Thoracic aorta (tissue), 2 donors: ENCODE measurements at places on chromosomes 7 and 10.

DNA sequence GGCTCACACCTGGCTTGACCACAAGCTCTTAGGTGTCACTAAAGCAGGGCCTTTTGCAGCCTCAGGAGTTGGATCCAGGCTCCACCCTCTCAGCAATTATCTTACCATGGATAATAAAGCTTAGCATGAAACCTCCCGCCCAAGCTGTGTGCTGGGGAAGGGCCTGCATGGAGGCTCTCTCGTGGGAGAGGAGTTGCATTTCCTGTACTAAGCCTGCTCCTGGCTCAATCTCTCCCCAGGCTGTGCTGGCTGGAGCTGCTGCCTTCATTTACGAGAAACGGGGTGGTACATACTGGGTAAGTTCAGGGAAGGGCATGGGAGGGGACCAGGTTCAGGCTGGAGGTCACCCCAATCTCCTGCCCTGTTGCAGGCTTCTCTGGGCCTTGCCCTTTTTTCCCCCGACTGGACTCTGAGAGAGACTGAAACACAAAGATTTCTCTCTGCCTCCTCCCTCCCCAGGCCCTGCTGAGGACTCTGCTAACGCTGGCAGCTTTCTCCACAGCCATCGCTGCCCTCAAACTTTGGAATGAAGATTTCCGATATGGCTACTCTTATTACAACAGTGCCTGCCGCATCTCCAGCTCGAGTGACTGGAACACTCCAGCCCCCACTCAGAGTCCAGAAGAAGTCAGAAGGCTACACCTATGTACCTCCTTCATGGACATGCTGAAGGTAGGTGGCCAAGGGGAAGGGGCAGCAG lies 2.7 kb downstream of the TMEM176A start:
- no peaks in the 10 kb centered on the region for H3K27me3 ChIP-seq
- H3K27ac ChIP-seq: no peak overlapping the region
- no peak for DNase-seq
- no peak overlapping the region for H3K4me3 ChIP-seq
- no peaks in the 10 kb centered on the region for H3K4me1 ChIP-seq

DNA sequence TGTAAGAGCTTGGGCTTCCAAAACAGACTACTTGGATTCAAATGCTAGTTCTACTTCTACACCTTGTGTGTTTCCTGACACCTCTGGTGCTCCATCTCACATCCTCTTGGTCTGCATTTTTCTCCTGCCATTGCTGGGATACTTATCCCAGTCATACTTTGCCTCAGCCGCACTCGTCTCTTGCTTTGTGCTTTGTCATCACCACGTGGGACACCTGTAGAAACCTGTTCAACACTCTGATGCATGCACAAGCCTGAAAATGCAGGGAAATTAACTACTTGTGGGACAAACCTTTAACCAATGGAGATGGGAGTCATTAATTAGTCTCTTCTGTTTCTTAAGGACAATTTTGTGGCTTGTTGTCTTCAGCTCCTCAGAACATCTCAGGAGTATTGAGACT lies 94.2 kb upstream of the PHYHIPL start:
- no peaks in the 10 kb centered on the region for H3K27me3 ChIP-seq
- no peaks in the 10 kb centered on the region for H3K36me3 ChIP-seq
- DNase-seq: no peak
- peak overlapping the region; percentile 88 for H3K27ac ChIP-seq

DNA sequence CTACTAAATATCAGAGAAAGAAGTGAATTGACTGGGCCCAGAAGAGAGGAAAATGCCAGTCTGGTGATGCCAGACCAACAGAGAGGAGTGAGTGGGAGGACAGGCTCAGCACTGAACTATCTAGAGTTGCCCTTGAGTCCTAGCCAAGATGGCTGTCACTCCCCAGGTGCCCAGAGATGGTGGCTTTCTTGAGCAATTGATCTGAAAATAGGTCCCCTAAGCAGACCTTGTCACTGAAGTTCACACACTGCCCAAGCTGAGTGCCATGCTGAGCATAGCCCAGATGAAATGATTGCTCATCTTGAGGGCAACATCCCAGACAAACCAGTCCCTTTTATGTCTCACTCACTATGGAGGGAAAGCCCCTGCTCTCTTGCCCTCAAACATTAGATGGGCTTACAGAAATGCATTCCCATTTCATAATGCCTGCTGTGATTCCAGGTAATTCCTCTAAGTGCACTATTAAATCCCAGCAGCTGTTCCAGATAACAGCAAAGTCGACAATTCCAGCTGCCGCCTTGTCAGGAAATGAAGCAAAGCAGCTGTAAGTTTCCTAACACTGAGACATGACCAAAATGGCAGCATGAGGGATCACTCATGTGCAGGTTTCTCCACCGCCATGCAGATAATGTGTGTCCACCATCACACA lies 329.4 kb downstream of the KCNMA1 start:
- DNase-seq: no peak
- H3K4me3 ChIP-seq: no peak overlapping the region
- no peaks in the 10 kb centered on the region for H3K27me3 ChIP-seq
- H3K27ac ChIP-seq: no peak overlapping the region
- H3K4me1 ChIP-seq: peaks cover 19% of the 10 kb centered on the region

DNA sequence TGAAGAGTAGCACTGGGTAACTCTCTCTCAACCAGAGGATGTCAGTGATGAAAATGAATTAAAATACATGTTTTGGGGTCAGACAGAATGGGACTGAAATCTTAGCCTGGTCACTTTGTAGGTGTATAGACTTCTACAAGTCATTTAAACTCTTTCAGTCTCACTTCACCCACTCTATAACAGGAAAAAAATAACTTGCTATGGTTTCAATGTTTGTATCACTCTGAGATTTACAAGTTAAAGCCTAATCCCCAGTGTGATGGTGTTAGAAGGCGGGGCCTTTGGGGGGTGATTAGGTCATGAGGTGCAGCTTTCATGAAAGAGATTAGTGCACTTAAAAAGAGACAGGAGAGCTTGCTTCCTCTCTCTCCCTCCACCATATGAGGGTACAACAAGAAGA lies 134.8 kb downstream of the INHBA start:
- no peak for DNase-seq
- no peak overlapping the region for H3K4me3 ChIP-seq
- no peak overlapping the region for H3K27ac ChIP-seq

DNA sequence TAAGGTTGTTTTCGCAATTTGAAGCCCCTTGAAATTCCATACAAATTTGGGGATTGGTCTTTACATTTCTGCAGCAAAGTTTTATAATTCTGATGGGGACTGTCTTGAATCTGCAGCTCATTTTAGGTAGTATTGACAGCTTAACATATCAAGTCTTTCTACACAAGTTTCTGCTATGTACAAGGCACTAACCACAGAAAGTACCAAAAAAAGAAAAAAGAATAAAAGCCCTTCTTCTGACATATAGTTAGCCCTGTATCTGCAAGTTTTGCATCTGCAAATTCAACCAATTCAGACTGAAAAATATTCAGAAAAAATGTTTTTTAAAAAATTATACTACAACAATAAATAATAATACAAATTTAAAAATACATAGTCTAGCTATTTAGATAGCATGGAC lies 15.3 kb downstream of the POT1 start:
- H3K27me3 ChIP-seq: no peaks in the 10 kb centered on the region
- peaks cover 3% of the 10 kb centered on the region for H3K4me1 ChIP-seq
- no peaks in the 10 kb centered on the region for H3K36me3 ChIP-seq
- no peak for DNase-seq
- no peak overlapping the region for H3K4me3 ChIP-seq

GRCh38 chr10:96208271-96208670 lies 63.1 kb downstream of the BLNK start:
- H3K36me3 ChIP-seq: no peaks in the 10 kb centered on the region
- no peaks in the 10 kb centered on the region for H3K4me1 ChIP-seq
- H3K27me3 ChIP-seq: no peaks in the 10 kb centered on the region
- no peak for DNase-seq

GRCh38 chr7:50690541-50691011 lies 92.1 kb downstream of the GRB10 start:
- no peaks in the 10 kb centered on the region for H3K27me3 ChIP-seq
- peaks cover 4% of the 10 kb centered on the region for H3K4me1 ChIP-seq
- no peaks in the 10 kb centered on the region for H3K36me3 ChIP-seq
- no peak overlapping the region for H3K4me3 ChIP-seq
- no peak overlapping the region for H3K27ac ChIP-seq

- H3K36me3 ChIP-seq: no peaks in the 10 kb centered on the region
- no peaks in the 10 kb centered on the region for H3K4me1 ChIP-seq
- no peak overlapping the region for H3K4me3 ChIP-seq
- H3K27me3 ChIP-seq: no peaks in the 10 kb centered on the region
- no peak overlapping the region for H3K27ac ChIP-seq
- DNase-seq: no peak
Observed at GRCh38 chr7:25559581-25560367, 331.5 kb upstream of the NPVF start.

- no peak for DNase-seq
- no peaks in the 10 kb centered on the region for H3K27me3 ChIP-seq
- no peaks in the 10 kb centered on the region for H3K36me3 ChIP-seq
- H3K27ac ChIP-seq: no peak overlapping the region
Observed at GRCh38 chr7:142100634-142101033, 10.9 kb upstream of the MGAM2 start.

DNA sequence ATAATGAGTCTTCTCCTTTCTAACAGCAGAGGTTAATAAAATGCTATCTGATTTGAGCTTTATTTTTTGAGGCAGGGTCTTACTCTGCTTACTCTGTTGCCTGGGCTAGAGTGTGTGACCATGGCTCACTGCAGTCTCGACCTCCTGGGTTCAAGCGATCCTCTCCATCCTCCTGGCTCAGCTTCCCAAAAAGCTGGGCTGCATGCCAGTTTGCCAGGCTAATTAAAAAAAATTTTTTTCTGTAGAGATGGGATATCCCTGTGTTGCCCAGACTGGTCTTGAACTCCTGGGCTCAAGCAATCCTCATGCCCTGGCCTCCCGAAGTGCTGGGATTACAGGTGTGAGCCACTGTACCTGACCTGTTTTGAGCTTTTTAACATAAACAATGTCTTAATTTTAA lies 56.7 kb downstream of the SCD start:
- no peaks in the 10 kb centered on the region for H3K36me3 ChIP-seq
- H3K27ac ChIP-seq: no peak overlapping the region
- no peaks in the 10 kb centered on the region for H3K4me1 ChIP-seq
- no peak for DNase-seq
- no peak overlapping the region for H3K4me3 ChIP-seq

GRCh38 chr10:86365346-86366032 lies 1.1 kb downstream of the GRID1 start:
- H3K36me3 ChIP-seq: no peaks in the 10 kb centered on the region
- no peak overlapping the region for H3K27ac ChIP-seq
- H3K27me3 ChIP-seq: peaks cover 6% of the 10 kb centered on the region
- peaks cover 51% of the 10 kb centered on the region for H3K4me1 ChIP-seq
- H3K4me3 ChIP-seq: peak overlapping the region; percentile 71

DNA sequence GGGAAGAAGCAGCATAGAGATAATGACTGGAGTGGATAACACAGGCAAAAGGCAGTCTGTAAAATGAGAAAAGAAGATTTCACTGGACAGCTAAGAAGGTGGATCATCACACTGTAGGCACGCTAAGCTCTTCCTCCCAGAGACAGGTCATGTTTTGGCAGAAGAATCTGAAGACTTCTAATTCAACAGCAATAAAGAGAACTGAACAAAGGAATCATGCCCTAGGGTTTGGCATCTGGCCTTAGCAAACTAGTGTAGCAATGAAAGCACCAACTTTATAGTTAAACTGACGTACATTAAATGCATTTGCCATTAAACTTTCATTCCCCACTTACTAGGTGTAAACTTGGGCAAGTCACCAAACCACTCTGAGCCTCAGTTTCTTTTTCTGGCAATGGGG lies 84.4 kb upstream of the SEM1 start:
- DNase-seq: no peak
- no peaks in the 10 kb centered on the region for H3K36me3 ChIP-seq
- no peaks in the 10 kb centered on the region for H3K4me1 ChIP-seq
- no peak overlapping the region for H3K4me3 ChIP-seq
- no peak overlapping the region for H3K27ac ChIP-seq

- peaks cover 7% of the 10 kb centered on the region for H3K4me1 ChIP-seq
- no peak overlapping the region for H3K4me3 ChIP-seq
- no peak for DNase-seq
- no peaks in the 10 kb centered on the region for H3K27me3 ChIP-seq
- no peaks in the 10 kb centered on the region for H3K36me3 ChIP-seq
Observed at GRCh38 chr10:34295142-34295548, 520.0 kb downstream of the PARD3 start.

DNA sequence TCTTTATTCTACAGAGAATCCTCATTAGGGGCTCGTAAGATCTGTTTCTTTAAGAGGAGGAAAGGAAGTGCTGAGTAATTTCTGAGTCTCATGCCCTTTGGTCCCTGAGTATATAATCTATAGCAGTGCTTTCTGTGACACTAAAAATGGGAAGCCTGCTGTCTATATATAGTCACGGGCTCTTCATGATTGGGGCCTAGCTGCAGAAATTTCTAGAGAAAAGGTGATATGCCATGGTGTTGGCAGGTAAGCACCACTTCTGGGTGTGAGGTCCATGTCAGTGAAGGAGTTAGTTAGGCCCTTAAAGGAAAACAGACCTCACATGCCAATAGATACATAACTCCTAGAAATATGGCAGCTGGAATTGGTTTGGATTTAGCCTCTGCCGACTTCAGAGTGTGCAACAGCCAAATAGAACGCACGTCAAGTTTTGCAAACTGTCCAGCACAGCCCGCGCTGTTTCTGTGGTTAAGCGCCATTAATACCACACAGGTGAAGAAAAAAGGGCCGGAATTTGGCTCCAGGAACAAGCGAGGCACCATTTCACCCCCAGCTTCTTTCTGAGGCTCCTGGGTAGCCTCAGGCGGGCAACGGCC lies 123.2 kb downstream of the TACC2 start:
- peak overlapping the region; percentile 91 for H3K4me3 ChIP-seq
- peak overlapping the region; percentile 99 for H3K27ac ChIP-seq
- peaks cover 5% of the 10 kb centered on the region for H3K4me1 ChIP-seq

DNA sequence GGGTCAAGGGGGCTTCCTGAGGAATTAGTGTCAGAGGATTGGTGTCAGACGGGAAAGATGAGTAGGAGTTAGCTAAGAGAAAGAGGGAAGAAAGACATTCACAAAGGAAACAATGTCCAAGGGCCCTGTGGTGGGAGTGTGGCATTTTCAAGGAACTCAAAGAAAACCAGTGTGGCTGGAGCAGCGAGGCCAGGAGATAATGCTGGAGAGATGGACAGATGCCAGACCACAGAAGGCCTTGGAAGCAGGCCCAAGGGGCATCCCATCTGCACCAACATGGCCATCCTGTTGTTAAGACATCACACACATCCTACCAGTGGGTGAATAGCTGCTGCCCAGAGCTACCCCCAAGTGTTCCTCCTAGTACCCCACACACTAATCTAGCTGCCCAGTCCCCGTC lies 36.1 kb upstream of the CUL1 start:
- H3K27me3 ChIP-seq: no peaks in the 10 kb centered on the region
- H3K4me3 ChIP-seq: no peak overlapping the region
- H3K36me3 ChIP-seq: no peaks in the 10 kb centered on the region
- peaks cover 13% of the 10 kb centered on the region for H3K4me1 ChIP-seq
- no peak for DNase-seq

- no peaks in the 10 kb centered on the region for H3K36me3 ChIP-seq
- peaks cover 6% of the 10 kb centered on the region for H3K4me1 ChIP-seq
- peak; percentile 87 for DNase-seq
- no peaks in the 10 kb centered on the region for H3K27me3 ChIP-seq
Observed at GRCh38 chr10:21724687-21725367, 190.8 kb downstream of the MLLT10 start.
